ENCODE measurements at places on chromosomes 12 and 14.
A peak's percentile ranks its signal among the peaks of the same experiment; 100 is the strongest.

DNA sequence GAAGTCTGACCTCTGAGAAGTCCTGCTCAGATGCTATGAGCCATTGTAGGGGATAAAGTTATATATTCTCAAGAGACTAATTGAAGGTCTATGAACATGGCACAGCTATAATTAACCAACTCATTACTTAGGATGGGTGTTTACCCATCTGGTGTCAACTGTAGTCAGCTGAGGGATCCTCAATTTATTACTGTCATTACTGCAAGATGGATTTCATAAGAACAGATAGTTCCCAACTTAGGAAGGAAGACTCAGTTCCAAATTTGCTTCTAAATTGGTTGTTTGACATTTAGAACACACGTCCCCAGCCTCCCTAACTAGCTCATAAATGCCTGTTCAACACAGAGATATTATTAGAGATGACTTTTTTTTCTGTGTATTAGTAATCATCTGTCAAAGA, 81.4 kb downstream of the FRMD6 start:
- no peak for DNase-seq

- DNase-seq: no peak
These were observed 24.0 kb downstream of the SSH1 start for GRCh38 chr12:108833355-108833733.

DNA sequence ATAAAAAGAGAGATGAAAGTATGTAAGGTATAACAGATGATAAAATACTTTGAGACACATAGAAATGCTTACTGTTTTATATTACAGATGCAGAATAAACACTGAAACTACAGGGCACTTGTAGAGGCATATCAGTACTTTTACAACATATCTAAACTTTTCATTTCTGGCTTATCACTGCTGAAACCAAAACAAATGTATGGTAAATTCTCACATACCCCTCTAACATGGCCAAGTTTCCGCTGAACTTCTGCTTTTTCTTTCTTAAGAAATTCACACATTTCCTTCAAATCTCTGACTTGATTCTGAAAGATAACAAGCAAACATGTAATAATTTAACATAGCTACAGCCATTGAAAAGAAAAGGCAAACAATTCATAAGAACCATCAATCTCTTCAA, 33.3 kb upstream of the C12orf50 start:
- no peak for DNase-seq

GRCh38 chr14:101917413-101918017, 46.9 kb upstream of the DYNC1H1 start:
- DNase-seq: no peak

DNA sequence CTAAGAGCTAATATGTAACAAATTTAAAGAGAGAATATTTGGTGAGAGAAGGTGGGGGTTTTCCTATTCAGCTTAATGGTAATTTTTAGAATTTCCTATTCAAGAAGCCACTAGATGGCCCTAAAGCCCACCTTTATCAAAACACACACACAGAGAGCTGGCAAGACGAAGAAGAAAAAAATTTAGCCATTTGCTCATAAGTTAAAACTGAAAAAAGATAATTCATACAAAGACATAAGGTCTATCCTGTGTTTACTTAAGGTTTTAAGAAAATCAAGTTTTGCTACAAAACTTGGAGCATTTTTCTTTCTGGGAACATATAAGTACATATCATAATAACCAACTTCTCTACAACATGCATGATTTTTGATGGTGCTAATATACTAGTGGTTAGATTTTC, 46.8 kb upstream of the PCED1B start:
- DNase-seq: no peak

- no peak for DNase-seq
These were observed 312.2 kb downstream of the ALG10 start for GRCh38 chr12:34334538-34334937.

- peak; percentile 66 for DNase-seq
These were observed 536 bp upstream of the WNT1 start for GRCh38 chr12:48977290-48978281.

All from activated naive CD4-positive, alpha-beta T cell (primary cell).